ENCODE measurements at places on chromosomes 6 and 20.
A peak's percentile ranks its signal among the peaks of the same experiment; 100 is the strongest.

GRCh38 chr6:105292689-105293339 lies 110.1 kb downstream of the PREP start:
- no peak for DNase-seq

GRCh38 chr6:6942831-6943230 lies 164.9 kb upstream of the RREB1 start:
- DNase-seq, result peak; percentile 18

GRCh38 chr20:3093861-3094361 lies 9.4 kb upstream of the AVP start:
- no peak for DNase-seq

- peak; percentile 17 for DNase-seq
Measured at GRCh38 chr6:14537030-14537429, 419.5 kb downstream of the CD83 start.

GRCh38 chr20:13009682-13010406 lies 1.1 kb downstream of the SPTLC3 start:
- DNase-seq, result peak; percentile 59

- no peak for DNase-seq
Measured at GRCh38 chr20:6070829-6071695, 17.2 kb upstream of the LRRN4 start.

DNA sequence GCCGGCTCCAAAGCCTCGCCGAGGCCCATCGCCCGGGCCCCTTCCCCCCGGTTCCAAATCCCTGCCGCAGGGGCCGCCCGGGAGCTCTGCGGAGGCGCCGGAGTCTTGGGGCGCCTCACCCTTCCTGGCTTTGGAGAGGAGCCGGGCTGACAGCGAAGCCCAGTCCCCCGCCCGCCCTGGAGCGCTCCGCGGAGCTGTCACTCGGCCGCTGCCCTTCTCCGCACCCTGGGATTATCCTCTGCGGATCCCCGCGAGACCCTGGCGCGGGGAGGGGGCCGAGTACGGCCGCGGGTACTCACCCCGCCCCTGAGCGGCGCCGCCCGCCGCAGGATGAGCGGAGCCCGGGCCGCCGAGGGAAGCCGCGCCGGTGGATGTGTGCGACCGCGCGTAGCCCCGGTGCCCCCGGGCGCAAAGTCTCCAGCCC lies 343 bp downstream of the SNAP91 start:
- DNase-seq, result no peak

DNA sequence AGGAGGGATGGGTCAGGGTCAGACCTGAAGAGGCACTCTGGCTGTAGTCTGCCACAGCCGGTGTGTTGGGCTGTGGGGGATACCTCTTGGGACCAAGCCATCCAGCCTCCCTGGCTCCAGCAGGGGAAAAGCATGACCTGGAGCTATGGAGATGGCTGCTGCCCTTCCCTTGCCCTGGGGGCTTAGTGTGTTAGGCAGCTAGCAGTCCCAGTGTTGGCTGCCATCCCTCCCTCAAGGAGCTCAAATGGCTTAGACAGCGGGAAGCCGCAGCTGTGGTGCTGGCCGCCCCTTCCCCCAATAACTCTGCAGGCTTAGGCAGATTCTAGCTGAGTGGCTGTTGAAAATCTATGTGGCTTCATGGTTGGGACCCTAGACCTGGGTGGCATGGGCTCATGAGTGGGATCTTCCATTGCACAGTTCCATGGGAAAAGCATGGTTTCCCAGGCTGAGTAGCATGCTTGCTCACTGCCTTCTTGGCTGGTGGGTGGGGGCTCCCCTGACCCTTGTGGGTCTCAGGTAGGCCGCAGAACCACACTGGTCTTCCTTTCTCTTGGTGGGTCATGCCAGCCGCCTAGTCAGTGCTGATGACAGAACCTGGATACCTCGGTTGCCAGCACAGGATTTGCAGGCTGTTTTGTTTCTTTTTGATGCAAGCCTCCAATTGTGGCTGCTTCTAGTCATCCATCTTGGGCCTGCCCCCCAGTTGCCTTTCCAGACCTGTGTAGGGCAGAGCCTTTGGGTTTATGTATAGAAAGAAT lies 69.0 kb upstream of the AHI1 start:
- no peak for DNase-seq

- DNase-seq, result peak; percentile 22
Measured at GRCh38 chr6:25346064-25346463, 66.9 kb downstream of the CARMIL1 start.

- no peak for DNase-seq
Measured at GRCh38 chr6:36949636-36950035, 4.9 kb upstream of the PI16 start.

DNA sequence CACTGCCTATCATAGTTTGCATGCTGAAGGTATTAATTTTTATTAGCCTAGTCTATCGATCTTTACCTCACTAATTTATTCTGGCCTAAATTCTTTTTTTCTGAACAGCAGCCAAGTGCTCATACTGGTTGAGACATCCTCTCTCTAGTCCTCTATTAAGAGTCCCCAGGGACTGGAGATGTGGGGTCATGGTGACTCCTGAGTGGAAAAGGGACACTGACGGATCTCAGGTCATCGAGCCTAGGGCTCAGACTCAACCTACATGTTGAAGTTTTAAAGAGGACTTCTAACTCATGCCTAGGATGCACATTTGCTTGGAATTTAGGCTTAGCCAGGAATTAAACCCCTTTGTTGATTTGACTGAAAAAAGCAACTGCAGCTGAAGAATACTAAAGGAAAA lies 378.1 kb downstream of the BTBD9 start:
- DNase-seq, result no peak

DNA sequence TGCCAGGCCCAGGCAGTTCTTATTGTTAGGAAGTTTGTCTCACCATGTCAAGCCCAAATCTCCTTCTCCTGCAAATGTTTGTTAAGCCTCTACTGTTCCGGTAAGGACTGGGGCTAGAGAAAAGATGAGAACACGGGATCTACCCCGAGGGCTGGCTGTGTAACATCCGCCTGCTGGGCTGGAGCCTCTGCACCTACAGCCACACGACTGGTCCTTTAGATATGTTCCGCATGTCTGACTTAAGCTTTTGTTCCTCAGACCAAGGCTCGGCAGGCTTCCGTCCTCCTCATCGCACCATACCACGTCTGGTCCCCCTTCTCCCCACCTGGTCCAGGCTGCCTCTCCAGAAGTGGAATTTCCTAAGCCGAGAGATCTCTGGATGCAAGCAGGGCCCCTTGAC lies 2.6 kb downstream of the GHRH start:
- DNase-seq, result no peak

DNA sequence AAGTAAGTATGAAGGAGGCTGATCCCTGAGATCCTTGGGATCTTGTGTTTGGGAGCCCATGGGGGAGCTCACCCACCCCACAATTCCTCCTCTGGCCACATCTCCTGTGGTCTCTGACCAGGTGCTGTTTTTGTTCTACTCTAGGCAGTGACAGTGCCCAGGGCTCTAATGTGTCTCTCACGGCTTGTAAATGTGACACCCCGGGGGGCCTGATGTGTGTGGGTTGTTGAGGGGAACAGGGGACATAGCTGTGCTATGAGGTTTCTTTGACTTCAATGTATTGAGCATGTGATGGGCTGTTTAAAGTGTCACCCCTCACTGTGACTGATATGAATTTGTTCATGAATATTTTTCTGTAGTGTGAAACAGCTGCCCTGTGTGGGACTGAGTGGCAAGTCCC lies 2.8 kb downstream of the HLA-G start:
- no peak for DNase-seq

- no peak for DNase-seq
Measured at GRCh38 chr6:10406556-10406955, 8.3 kb downstream of the TFAP2A start.

- no peak for DNase-seq
Measured at GRCh38 chr6:74167976-74168375, 472.0 kb downstream of the CD109 start.

DNA sequence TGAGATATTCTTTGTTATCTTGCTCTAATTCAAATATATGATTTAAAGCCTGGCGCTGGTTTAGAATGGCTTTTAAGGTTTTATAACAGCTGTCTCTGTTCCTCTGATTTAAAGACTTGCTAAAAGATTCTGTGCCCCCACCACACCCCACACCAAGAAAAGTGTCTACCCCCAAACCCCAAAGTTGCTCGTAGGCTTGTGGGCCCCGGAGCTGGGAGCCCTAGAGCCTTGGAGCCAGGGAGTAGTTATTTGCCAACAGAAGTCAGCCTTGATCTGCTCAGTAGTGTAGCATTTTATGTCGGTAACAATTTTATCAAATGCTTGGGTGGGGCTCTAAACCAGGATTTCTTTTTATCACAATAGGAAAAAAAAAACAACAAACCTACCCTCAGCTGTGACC lies 105.2 kb upstream of the TRAF3IP2 start:
- no peak for DNase-seq

DNA sequence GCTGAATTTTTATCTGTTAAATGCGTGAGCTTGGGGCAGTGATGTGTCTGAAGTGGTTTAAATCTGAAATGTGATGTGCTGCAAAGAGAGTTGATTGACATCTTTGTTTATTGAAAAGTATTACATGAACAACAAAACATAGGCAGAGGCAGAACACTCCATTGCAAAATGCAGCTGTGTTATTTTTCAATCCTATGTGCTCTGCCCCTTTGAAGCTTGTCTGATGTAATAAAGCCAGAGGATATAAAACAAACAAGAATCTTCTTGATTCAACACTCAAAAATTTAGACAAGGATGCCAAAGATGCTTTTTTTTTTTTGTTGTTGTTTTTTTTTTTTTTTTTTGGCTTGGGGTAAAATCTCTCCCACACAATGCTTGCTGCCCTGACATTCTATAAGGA lies 482.4 kb upstream of the MMS22L start:
- no peak for DNase-seq

DNA sequence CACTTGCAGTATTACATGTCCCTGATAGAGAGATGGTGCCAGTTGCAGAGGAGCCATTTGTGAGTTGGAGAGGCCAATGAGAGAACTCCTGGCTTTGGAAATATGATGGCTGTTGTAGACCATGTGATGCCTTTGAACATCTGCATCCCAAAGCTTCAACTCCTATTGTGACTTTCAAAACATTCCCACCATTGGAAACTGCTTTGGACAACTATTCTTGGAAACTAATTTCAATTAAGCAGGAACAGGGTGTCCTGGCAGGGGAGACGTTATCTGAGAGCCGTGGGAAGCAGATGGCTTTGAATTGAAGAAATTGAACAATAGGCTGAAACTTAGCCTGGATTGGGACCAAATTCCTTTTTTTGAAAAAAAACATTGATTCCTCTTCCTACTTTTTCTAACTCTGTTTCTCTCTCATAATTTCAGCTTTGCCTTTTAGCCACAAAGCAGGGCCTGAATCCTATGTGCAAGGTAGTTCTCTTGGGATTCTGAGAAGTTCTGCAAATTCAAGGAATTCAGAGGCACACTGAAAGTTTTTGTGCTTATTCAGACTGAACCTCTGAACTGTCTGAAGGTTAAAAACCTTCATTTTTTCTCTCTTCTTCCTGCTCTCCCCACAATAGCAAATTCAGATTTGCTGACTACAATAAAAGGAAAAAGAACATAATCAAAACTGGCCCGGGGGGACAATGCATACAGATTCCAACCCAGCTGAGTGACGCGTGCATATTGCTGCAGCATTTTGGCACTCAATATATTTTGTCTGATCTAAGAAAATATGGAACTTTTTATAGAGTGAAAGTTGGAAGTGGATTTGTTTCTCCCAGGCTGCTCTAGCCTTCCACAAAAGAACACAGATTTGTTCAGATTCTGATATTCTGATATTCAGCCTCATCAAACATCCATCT lies 720.4 kb upstream of the CHD6 start:
- DNase-seq, result no peak

- DNase-seq, result no peak
Measured at GRCh38 chr6:83476971-83477370, 35.4 kb upstream of the PRSS35 start.

GRCh38 chr6:133033263-133033662 lies 207.9 kb upstream of the EYA4 start:
- DNase-seq, result no peak

DNA sequence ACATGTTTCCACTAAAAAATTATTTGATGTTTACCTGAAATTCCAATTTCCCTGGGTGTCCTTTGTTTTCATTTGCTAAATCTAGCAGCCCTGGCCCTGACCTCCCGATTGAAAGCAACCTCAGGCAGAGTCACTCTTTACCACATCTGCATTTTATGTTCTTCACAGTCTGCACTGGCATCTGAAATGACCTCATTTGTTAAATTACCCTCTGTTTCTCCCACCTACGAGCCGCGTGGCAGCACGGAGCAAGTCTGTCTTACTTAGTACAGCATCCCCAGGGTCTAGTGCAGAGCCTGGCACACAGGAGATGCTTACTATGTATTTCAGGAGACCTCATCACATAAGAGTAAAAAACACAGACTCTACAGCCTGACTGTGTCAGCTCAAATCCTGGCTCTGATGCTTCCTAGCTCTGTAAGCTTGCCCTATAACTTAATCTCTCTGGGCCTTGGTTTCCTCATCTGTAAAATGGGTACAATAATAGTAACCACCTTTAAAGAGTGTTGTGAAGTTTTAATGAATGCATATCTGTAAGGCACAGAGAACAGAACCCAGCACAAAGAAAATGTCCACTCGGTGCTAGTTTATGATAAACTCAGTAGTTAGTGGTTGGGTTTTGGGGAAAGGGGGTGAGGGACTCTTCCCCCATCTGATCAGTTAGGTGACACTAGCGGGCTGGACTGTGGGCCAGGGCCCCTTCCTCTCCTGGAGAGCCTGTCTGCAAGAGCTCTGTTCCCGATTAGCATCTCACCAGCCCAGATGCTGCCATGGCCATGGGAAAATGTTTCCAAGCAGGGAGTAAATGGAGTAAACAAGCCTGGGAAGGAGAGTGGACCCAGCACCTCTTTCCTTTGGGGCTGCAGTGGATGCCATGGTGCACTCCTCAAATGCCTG lies 88.2 kb downstream of the PREX1 start:
- peak; percentile 14 for DNase-seq

Measured in inflammatory macrophage treated with lipopolysaccharide for 1 hour (primary cell).